ENCODE measurements at places on chromosomes 11 and 22.

GRCh38 chr11:50333861-50334260 lies 301.2 kb downstream of the OR4C45 start:
- no peak for DNase-seq

GRCh38 chr22:45877651-45878050 lies 99.3 kb downstream of the WNT7B start:
- DNase-seq = no peak

DNA sequence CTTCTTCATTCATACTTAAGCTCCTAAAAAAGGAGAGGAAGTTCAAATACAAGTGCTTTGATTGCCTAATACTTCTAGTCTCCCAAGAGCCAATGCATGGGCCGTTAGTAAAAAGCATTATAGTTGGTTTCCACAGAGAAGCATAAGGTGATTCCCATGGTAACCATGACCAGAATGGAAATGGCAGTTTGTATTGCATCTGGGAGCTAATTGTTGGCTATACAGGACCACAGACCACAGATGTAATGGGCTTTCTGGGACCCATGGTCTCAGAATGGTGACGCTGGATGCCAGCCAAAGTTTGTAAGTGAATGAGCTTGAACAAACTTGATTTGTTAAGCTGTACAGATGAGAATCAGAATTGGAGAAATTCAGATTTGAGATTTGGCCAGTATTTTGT lies 333.9 kb upstream of the C11orf87 start:
- DNase-seq = no peak

DNA sequence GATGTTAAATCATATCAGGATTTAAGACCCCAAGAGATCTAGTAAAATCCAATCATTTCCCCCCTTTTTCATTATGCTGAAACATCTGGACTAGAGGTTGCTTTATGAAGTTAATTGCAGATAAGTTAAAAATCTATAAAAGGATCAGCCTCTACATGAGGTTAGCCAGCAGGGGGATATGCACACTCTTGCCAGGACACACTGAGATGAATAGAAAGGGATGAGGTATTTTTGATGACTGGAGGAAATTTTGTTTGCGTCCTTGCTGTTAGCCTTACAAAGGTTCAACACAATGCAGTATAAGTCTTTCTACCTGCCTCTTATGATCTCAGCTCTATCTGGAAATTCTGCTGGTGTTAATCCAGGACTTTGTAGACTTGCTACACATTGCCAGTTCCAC lies 1034.3 kb downstream of the LRRC4C start:
- DNase-seq = no peak

DNA sequence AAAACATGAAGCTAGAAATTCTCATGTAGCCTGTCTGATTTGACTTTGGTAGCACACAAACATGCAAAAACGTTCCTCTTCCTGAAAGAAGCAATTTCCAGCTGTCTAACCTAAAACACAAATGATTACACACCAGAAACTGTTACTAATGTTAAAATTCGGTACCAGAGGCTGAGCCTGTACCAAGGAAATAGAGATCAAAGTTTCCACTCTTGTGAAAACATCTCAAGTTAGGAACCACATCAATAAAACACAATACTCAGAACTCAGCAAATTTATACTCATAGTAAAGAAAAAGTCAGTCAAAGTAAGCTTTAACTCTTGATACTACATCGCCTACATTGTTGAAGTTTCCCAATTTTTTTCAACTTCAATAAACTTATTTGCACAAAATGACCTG lies 107.8 kb downstream of the FCHSD2 start:
- no peak for DNase-seq

GRCh38 chr11:109371444-109372176 lies 50.4 kb upstream of the C11orf87 start:
- no peak for DNase-seq

- peak; percentile 77 for DNase-seq
These were observed 6.0 kb upstream of the ACR start for GRCh38 chr22:50731811-50732624.

GRCh38 chr11:45537614-45538013 lies 127.8 kb downstream of the CHST1 start:
- no peak for DNase-seq

DNA sequence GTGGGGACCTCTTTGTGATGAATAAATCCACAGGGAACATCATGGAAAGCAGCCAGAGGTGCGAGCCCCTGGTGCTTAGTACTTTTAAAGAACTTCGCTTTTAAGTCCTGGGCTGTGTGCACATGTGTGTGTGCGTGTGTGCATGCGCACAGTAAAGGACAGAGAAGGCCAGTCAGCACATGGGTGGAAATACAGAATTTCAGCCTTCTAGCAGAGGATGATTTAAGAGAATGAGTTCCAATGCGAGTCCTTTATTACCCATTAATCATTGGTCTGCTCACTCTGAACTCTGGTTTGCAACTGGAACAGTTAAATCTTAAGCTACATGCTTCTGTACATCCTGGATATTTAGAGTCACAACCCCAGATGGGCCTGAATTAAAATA lies 18.9 kb downstream of the TEAD1 start:
- no peak for DNase-seq
